MCF 10A (cell line): ENCODE measurements at places on chromosomes 5 and 9. TPM values are rescaled to one million over a fixed set of nuclear protein-coding genes. Genes with fewer than 3 reads are reported as not detected.
A peak's percentile ranks its signal among the peaks of the same experiment; 100 is the strongest.

DNA sequence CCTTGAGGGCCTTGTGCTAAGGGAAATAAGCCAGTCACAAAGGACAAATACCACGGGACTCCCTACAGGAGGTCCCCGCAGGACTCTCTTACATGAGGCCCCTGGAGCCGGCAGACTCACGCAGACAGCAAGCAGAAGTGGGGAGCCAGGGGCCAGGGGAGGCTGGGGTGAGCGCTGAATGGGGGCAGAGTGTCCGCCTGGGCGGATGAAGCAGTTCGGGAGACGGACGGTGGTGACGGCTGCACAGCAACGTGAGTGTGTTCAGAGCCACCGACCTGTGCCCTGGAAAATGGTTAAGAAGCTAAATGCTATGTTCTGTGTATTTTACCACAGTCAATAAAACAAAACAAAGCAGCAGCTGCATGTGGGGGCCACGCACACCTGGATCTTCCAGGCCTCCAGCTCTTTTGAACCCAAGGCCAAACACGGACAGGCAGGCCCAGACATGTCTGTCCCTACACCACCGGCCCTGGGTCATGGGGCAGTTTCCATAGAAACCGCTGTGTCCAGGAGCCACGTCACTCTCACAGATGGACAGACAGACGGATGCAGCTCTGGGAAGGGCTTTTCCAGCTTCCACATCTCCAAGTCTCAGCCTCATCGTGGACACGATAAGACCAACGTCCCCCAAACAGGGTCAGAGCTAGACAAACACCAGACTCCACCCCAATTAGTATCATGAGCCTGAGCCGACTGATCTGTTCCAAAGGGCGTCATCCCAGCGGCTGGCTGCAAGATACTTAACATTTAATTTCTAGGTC lies 103.9 kb downstream of the VAV2 start:
- DNase-seq = peak; percentile 45

IRGM gene
- not detected in 2 replicates for total RNA-seq

DNA sequence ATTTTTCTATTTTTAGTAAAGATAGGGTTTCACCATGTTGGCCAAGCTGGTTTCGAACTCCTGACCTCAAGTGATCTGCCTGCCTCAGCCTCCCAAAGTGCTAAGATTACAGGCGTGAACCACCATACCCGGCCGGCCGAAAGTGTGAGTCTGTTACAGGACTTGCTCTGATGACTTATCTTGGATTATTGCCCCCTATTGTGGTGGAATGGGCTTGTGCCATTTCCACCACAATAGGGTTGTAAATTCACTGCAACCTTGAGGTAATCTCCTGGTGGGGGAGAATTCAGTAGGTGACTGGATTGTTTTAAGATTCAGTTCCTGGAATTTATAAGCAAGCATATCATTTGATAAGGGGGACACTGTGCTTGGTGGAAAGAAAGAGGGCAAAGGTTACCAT lies 15.0 kb upstream of the HMGCR start:
- no peak for DNase-seq

KIF20A gene
- 19.0 and 30.6 TPM in 2 replicates for total RNA-seq

DNA sequence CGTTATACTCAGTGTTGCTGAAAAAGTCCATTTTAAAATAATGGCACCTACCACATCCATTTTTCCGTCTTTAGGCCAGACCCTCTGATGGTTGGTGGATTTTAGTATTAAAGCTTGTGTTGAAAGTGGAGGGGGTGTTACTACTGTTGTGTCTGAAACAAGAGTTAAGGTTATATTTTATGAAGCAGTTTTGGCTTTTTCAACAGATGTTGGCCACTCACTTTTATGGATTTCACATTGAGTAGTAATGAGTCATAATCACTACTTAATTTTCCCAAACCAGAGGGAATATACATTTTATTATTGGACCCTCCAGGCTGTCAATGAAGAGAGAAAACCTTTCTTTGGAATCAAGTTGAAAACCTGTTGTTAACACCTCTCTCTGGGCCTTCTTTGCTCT lies 88.0 kb downstream of the TRIO start:
- no peak for DNase-seq

- DNase-seq = no peak
These were observed 119.3 kb upstream of the ZNF608 start for GRCh38 chr5:124865603-124866354.
